ENCODE measurements at places on chromosomes 11 and 22. TPM values are rescaled to one million over a fixed set of nuclear protein-coding genes. Genes with fewer than 3 reads are reported as not detected.

- no peak for DNase-seq
Observed at GRCh38 chr22:49546811-49547585, 280.7 kb downstream of the BRD1 start.

- DNase-seq: no peak
Observed at GRCh38 chr11:121415856-121416255, 36.3 kb upstream of the SORL1 start.

DNA sequence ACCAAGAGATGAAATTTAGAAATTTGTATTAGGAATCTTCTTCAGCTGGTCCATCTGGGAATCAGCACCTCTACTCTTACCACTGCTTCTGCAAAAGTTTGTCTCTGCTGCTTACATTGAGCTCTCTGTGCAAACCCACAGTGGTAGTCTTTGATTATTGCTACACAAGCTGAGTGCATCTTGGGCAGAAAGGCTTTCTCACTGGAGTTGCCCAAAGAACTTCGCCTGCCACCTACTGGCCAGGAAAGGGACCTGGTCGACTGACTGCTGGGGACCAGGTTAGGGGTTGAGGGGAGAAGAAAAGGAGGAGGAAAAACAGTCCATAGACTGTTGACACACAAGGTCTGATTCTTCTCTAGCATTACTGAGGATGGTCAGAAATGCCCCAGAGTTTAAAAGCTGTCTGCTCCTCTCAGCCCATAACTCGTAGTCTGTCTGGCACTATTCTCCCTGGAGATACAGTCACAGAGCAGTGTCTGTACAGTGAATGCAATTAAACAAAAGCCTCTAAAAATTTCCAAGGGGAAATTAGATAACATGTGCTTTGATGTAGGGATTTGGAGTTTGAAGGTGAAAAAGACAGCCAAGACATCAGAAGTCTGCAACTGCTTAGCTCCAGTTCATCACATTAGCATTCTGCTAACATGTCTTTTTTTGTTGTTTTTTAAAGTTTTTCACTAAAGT is 215.0 kb upstream of the CTSC start:
- DNase-seq: no peak

DNA sequence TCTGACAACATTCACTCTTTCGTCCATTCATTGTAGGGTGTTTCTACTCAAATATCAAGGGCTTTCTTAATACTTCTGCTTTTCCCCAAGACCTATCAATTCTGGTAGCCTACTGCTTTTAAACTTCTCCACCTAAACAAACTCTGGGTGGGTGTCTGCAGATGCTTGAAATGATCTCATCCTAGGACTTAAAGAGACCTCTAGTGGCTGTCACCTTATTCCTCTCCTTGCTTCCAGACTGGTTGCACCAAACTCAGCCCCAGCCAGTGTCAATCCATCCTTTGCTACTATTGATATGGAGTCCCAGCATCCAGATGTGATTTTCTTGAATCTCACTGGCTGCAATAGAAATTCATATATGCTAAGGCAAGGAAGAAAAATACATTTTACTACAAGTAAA is 274.7 kb downstream of the NXPE2 start:
- no peak for DNase-seq

The APOBEC3B gene
- 4.7 TPM for total RNA-seq

- no peak for DNase-seq
Observed at GRCh38 chr22:17083811-17084441, 874 bp upstream of the IL17RA start.

The CTR9 gene
- total RNA-seq: 23.3 TPM

- DNase-seq: no peak
Observed at GRCh38 chr11:131592734-131593133, 222.3 kb downstream of the NTM start.

DNA sequence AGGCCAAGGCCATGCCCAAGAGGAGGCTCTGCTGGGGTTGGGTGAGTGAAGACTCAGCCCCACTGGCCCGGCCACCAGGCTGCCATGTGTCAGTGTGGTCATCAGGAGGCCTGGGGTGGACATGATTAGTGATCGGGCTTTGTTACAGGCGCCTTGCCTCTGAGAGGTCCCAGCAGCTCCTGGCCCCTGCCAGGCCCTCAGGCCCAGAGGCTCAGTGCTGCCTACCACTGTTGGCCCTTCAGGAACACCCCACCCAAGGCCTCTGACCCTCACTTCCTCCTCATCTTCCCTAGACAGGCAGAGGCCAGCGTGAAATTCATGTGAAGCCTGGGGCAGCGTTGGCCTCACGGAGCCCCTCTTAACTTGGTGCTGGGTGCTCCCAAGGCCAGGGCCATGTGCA is 2.2 kb downstream of the MRPL23 start:
- DNase-seq: no peak

- no peak for DNase-seq
Observed at GRCh38 chr11:117752721-117753237, 44.2 kb downstream of the DSCAML1 start.

The ANGPTL5 gene
- not detected for total RNA-seq

The OR51L1 gene
- not detected for total RNA-seq

The GPHA2 gene
- total RNA-seq: not detected

- no peak for DNase-seq
Observed at GRCh38 chr22:44031158-44031952, 7.3 kb downstream of the PARVB start.

- DNase-seq: no peak
Observed at GRCh38 chr11:11400635-11401232, 47.7 kb upstream of the CSNK2A3 start.

The APBB1 gene
- total RNA-seq: 46.7 TPM

The LINC01488 gene
- total RNA-seq: not detected

- DNase-seq: no peak
Observed at GRCh38 chr11:75107187-75107586, 10.5 kb upstream of the OR2AT4 start.

The ZBTB16 gene
- total RNA-seq: 6.9 TPM

DNA sequence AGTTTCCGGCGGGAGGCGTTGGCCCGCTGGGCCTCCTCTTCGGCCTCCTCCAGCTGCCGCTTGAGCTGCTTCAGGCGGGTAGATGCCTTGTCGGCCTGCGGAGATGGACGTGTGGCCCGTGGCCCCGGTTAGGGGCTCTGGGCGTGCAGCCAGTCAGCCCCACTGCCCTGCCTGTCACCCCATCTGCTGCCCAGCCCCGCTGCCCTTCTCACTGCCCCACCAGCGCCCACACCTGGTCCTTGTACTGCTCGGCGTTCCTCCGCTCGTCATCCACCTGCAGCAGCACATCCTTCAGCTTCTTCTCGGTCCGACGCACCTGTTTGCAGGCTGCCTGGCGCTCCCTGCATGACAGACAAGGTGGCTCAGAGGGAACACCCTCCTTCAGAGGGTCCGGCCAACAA is 31.2 kb downstream of the APOL1 start:
- no peak for DNase-seq

GRCh38 chr11:33227578-33228261 is 29.5 kb upstream of the HIPK3 start:
- DNase-seq: no peak

- DNase-seq: peak; percentile 56
Observed at GRCh38 chr11:47355283-47356128, 3.0 kb upstream of the MYBPC3 start.

- DNase-seq: no peak
Observed at GRCh38 chr22:28222052-28222451, 303.0 kb upstream of the PITPNB start.

Data from glomerular endothelial cell (primary cell).